Spinal cord (tissue), 10 donors: ENCODE measurements at places on chromosomes 2 and 18. TPM values are rescaled to one million over a fixed set of nuclear protein-coding genes. Genes with fewer than 3 reads are reported as not detected.
A peak's percentile ranks its signal among the peaks of the same experiment; 100 is the strongest.

UGT1A7 gene
- not detected for polyA plus RNA-seq

TLX2 gene
- polyA plus RNA-seq, result 0.11 TPM

DNA sequence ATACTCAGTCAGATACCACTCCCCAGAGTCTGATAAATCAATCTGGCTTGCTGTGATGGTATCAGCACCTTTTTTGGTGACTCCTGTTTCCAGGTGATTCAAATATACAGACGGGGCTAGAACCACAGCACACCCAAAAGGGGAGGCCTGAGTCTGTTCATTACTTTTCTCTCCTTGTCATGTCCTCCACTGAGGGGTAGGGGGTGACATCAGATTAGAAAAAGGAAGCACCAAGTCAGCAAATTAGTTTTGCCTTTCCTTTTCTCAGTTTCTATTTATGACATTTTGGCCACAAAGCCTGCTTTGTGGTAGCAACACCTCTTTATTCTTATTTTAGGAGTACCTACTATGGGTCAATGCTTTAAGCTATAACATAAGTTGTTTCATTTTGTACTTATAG is 127.4 kb downstream of the CCDC102B start:
- no peak for DNase-seq

EGR4 gene
- not detected for polyA plus RNA-seq

GRCh38 chr2:182618672-182619079 is 97.4 kb upstream of the DNAJC10 start:
- no peak for DNase-seq

GRCh38 chr18:78418379-78418778 is 561.2 kb upstream of the SALL3 start:
- no peak for DNase-seq

PLEK gene
- 5.2 TPM for polyA plus RNA-seq

- DNase-seq, result no peak
Measured at GRCh38 chr2:57207191-57207590, 839.4 kb upstream of the VRK2 start.

DNA sequence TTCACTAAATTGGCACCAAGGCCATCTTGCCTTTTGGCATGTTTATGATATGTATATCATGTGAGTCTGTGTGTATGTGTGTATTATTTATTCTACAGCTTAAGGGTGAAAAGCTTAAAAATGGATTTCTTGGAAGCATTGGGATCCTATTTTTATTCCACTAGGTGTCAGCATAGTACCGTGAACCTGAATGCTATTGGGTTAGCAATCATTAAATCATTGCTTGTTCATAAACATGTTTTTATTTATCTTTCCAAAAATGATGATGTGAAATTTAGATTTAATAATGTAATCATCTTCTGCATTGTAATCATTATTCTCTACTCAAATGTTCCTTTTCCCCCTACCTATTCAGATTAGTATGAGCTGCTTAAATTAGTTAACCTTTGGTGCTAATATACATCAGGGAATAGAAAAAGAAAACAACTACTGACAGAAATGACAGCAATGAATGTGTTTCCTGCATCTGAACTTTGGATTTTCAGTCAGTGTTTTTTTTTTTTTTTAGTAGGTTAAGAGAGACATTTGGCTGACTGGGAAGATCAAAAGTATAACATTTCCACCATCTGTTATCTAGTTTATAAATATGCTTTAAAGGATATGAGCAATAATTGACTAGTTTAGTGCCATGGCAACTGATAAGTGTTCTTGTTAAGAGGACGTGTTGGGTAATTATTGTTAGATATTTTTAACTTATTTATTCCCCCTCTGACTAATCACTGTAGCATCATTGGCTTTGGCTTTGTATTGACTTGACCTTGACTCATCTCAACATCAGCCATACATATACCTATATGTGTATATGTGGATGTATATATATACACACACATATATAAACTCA is 14.1 kb upstream of the ZSWIM2 start:
- peak; percentile 85 for DNase-seq

- no peak for DNase-seq
Measured at GRCh38 chr2:218577482-218578220, 9.0 kb downstream of the CNOT9 start.

DNA sequence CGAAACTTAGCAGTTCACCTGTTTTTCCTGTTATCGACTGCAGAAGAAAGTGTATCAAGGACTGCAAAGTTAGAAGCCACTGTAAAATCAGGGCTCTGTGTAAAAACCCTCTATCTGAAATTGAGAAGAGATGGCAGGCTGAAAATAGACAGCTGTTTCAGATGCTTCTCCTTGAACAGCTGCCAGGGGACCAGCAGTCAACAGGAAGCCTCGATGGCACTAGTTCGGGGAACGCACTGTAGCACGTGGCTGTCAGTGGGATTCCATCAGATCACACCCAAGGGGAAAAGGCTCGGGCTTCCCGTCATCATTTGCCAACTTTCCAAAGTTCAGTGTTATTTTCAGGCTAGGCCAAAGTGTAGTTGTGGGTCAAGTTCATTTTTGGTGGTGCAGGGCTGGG is 316.9 kb downstream of the TXNL1 start:
- peak; percentile 24 for DNase-seq

DNA sequence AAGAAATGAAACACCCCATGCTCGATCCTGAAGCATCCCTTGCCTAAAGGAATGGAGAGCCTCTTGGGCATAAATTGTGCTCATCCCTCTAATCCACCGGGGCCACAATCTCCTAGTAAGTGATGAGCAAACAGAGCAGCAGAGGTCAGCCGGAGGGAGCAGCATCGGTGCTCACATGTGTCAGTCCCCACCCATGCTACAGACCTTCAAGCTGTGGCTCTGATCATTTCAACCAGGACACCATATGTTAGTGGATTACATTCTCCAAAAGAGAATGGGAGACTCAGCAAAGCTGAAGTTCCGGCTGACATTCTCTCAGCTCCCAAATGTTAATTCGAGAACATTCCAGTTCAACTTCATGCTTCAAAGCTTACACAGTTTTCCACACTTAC is 75.6 kb downstream of the AAK1 start:
- no peak for DNase-seq

- DNase-seq, result no peak
Measured at GRCh38 chr2:104434318-104434792, 419.6 kb upstream of the POU3F3 start.

DNA sequence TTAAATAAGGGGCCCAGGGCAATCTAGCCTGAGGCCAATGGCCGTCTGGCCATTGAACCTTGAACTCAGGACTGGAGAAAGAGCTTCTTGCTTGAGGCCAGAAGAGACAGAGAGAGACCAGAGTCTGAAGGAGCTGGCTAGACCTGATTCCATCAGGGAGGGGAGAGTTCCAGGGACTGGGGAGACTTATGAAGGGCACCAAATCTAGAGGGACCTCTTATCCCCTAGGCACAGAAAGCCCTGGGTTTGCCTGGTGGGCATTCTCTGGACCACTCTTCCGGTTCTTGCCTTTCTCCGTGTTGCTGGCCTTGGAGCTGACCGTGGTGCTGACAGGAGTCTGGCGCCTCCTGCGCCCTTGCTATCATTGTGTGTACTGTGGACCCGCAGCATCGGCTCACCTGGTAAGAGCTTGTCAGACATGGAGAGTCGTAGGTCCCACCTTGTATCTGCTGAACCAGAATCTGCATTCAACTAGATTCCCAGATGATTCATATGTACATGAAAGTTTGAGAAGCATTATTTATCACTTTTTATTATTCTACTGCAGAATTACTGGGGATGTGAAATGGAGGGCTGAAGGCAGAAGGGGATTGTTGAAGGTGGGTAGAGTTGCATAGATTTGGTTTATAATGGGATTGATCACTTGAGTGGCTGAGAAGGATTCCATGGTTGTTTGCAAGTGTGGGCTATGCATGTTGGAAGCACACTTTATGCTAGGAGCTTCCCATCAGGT is 4.3 kb upstream of the TRPM8 start:
- no peak for DNase-seq

DNA sequence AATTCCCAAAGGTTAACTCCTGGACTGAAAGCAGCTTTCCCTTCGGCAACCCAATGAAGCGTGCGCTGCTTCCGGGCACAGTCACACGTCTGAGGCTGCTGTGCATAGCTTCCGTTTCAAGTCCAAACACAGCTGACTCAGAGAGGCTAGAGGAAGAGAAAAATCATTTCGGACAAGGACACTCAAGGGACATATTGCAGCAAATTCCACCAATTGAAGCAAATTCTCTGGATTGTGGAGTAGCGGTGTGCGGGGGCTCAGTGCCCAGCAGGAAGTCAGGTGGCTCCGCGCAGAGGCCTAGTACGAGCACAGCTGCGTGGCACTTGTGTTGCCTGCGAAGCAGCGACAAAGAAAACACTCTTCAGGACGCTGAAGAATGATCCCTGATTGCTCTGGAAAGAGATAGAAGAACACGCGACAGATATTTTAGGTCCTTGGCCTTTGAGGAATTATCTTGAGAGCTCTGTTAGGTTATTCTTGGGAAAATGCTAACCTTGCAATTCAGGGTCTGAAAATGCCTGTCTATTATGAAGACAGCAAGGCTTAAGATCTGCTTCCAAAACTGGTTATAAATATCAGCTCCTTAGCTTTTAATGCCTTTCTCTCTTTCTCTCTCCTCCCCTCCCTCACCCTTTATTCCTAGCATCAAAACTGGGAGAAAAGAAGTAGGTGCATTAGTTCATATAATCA is 352.6 kb upstream of the DLGAP1 start:
- no peak for DNase-seq

DNA sequence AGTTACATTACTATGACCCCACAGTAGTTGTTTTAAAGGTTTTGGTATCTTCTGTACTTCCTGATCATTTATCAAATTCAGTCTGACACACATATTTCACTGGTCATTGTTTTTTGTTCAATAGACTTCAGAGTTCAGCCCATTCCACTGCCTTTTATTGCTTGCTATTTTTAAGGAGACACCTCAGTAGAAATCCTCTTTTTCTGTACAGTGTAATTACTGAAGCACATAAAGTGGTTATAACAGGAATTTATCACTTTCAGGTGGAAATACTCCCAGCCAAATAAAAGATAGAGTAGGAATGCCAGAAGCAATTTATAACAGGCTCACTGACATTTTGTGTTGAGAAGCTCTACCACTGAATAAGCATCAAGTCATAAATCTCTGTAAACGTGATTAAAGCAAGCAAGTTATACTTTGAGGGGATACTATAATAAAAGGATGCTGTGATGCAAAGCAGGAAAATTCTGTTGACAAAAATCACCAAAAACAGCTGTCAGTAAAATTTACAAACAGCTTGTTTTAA is 6.6 kb upstream of the BARD1 start:
- DNase-seq, result no peak

DNA sequence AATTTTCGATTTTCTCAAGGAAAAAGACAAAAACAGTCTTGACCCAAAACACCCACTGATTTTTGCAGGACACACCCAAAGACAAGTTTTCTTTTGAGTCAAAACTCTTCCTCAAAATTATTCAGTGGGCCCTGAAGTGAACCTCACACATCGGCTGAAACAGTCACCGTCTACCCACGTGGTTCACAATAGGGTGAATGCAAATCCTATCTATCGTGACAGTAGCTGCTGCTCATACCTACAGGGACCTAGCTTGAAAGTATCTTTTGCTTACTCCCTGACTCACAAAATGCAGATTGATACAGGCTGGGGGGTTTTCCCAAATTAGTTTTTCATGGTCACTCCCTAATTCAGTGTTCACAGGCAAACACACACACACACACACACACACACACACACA is 10.7 kb upstream of the CD226 start:
- DNase-seq, result no peak

ZBTB7C gene
- 10.1 TPM for polyA plus RNA-seq

- no peak for DNase-seq
Measured at GRCh38 chr2:219713110-219713509, 85.7 kb downstream of the SLC4A3 start.

DNA sequence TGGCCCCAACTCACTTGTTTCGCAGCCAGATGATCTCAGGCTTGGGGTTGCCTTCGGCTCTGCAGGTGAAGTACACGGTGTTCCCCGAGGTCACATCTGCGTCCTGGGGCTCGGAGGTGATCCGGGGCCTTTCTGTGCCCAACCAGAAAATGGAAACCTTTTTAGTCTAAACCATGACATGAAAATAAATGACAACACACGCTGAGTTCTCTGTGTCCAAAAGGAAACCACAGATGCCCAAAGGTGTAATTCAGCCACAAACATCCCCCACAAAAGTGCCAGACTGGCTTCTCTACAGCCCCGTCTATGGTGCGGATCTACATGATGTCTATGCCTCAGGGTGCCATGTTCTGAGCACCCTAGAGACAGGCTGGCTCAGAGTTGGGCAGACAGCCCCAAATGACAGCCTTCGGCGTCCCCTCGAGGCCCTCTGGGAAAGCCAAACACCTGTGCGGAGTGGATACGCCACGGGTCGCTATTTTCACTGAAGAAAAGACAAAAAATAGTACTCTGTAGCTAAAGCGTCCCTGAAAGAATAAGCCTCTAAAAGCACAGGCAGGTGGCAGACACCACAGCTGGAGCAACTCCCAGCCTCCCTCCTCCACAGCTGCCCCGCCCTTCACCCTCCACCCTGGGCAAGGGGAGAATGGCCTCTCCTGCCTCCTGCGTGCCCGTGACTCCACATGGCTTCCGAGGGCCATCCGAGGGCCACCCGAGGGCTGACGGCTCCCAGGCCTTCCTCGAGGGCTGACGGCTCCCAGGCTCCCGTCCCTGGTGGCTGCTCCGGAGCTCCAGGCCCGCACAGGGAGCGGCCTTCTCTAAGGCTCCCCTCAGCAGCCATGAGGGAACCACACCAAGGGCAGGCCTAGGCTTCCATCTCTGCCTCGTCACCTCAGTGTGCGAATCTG is 67.1 kb downstream of the PXDN start:
- DNase-seq, result no peak

TPGS2 gene
- 193 TPM for polyA plus RNA-seq

- no peak for DNase-seq
Measured at GRCh38 chr2:224161712-224162111, 122.6 kb upstream of the SERPINE2 start.

KYNU gene
- 1.1 TPM for polyA plus RNA-seq

GRCh38 chr2:234487356-234487755 is 9.5 kb downstream of the ARL4C start:
- DNase-seq, result no peak

CELF4 gene
- 134 TPM for polyA plus RNA-seq

DNA sequence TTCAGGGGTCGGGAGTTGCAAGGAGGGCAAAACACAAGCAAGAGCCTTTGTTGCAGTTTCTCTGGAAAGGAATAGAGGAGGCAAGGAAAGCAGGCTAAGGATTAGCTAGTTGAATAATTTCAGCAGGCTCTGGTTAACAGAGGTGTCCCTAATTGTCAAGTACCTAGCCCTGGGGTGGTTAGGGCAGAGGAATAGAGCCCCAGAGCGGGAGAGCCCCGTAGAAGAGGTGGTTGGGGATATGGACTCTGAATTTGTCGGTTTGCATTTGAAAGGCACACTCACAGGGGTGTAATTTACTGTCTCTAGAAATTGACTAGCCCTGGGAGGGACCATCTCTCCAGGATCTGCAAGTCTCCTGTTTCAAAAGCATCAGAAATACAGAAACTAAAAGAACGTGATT is 1030.2 kb downstream of the TMEM182 start:
- no peak for DNase-seq

- DNase-seq, result no peak
Measured at GRCh38 chr2:60329225-60329624, 224.2 kb downstream of the BCL11A start.
